ENCODE measurements at places on chromosomes 1 and 21.
A peak's percentile ranks its signal among the peaks of the same experiment; 100 is the strongest.

- no peak for DNase-seq
Observed at GRCh38 chr1:223212441-223212840, 69.4 kb upstream of the TLR5 start.

DNA sequence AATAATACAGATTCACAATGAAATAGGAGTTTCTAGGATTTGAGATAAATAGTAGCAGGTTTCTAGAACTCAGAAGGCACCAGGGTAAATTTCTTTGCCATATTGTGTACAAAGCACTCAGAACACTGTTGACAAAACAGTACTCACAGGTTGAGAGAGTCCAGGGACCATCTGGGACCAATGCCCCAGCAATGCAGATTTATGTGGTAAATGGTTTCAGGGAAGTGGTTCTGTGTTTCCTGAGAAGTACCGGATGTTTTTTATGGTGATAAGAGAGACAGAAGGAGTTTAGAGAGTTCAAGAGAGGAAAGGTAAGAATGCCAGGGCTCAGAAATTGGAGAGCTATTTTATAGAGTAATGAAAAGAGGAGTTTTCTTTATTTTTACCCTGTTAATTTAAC, 29.6 kb upstream of the DIPK1A start:
- DNase-seq, result no peak

GRCh38 chr1:103058391-103058790, 49.9 kb downstream of the COL11A1 start:
- no peak for DNase-seq

DNA sequence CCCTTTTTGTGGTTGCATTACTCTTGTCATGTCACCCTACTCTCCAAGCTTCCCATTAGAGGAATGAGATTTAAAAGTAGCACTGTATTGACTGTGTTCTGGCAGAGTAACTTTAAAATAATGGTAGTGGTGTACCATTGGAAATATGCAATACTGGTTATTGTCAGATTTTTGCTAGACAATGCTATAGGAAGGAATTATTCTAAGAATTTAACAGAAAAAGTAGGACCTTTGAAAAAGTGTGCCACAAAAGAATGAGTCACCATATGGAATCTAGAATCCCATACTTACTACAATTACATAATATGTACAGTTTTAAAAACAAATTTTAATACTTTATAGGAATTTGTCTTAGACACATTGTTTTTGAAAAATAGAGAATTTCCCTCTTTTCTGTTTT, 13.8 kb downstream of the MIER1 start:
- no peak for DNase-seq

GRCh38 chr1:23444104-23444533, 19.6 kb upstream of the TCEA3 start:
- no peak for DNase-seq

GRCh38 chr1:218350801-218351266, 5.7 kb downstream of the TGFB2 start:
- no peak for DNase-seq

DNA sequence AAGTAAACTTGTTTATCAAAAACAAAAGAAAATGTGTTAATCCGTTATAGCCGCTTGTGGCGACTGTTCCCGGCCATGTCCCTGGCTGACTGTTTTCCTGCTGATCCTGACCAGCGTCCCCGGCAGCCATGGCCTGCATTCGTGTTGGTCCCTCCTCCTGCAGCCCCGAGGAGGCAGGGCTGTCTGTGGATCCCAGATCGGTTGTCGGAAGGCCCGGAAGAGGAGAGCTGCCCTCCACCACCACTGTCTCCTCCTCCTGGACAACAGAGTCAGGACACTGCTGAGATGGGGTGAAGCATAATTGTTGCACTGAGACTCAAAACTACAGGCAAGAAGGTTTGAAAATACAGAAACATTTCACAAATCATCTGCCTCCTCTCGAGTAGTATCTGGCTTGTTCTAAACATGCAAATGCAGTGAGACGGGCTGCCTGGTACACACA, 3.6 kb upstream of the MXRA8 start:
- DNase-seq, result no peak

DNA sequence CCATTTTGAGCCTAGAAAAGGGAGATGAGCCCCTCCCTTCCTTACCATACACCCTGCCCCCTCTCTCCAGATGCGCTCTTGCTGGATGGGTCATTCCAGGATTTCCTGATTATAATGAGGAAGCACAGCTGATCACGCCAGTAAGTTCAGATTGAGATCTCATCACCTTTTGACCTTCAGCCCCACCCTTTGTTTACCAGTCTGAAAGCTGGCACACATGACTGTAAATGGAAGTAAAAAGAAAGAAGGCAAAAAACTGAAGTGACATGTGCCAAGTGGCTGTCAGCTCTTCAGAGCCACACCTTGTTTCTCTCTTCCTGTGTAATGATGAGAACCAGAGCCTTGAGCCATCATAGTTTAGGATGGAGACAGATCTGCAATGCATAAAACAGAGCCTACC, 27.9 kb downstream of the S1PR1 start:
- no peak for DNase-seq

DNA sequence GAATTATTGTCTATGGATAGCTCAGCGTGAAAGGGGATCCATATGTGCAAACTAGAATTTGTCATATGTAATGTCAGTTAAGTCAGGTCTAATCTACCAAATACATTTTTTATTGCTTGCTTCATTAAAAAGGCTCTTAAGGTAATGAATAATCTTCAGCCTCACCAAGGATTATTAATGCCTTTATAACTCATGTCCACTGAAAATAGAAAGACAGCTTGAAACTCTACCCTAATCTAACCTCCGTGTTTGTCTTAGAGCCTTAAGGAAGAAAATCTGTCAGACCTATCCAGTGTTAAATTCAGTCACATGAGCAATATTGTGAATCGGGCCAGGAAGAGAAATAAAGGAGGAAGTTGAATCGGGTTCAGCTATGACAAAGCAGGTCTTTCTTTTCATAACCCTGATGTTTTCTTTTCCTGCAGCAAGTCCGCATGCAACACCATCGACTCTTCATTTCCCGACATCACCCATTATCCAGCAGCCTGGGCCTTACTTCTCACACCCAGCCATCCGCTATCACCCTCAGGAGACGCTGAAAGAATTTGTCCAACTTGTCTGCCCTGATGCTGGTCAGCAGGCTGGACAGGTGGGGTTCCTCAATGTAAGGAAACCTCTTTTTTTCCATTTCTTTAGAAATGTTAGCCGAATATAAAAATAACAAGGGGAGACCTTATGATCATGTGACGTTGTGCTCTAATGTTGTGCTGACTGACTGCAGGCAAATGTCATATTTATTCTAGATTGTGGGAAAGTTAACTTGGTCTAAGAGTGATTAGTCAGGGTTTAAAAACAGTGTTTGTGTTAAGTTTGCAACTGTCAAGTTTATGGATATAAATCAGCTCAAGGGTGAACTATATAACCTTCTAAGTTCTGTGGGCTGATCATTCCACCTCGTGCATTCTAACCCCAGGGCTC, 321.0 kb downstream of the TM2D1 start:
- DNase-seq, result no peak

GRCh38 chr21:29669416-29669815, 270.4 kb downstream of the GRIK1 start:
- DNase-seq, result no peak

- DNase-seq, result no peak
Observed at GRCh38 chr1:244341455-244342450, 110.0 kb downstream of the ADSS2 start.

DNA sequence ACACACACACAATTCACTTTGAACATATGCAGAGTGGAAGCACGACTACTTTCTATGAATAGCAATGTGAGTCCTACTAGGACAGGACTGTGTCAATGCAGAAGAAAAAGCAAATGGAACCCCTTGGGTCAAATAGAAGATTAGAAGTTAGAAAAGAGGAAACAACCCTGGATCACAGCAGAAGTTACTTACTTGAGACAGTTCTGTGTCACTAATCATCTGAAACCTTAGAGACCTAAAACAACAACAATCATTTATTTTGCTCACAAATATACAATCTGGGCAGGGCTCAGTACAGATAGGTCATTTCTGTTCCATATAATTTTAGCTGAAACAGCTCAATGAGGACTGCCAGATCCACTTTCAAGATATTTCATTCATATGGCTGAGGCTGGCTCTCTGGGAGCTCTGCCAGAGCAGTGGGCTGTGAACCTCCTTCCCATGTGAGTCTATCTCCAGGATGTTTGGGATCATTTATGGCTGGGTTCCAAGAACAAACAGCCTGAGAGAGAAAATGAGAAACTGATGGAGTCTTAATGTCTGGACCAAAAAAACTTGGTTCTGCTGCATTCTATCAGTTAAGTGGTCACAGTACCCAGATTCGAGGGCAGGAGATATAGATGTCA, 42.5 kb upstream of the IL10 start:
- DNase-seq, result no peak

GRCh38 chr1:246184503-246184902, 322.6 kb downstream of the SMYD3 start:
- no peak for DNase-seq

GRCh38 chr1:57384284-57384683, 39.6 kb downstream of the DAB1 start:
- no peak for DNase-seq

- no peak for DNase-seq
Observed at GRCh38 chr1:5333291-5333690, 658.9 kb downstream of the NPHP4 start.

DNA sequence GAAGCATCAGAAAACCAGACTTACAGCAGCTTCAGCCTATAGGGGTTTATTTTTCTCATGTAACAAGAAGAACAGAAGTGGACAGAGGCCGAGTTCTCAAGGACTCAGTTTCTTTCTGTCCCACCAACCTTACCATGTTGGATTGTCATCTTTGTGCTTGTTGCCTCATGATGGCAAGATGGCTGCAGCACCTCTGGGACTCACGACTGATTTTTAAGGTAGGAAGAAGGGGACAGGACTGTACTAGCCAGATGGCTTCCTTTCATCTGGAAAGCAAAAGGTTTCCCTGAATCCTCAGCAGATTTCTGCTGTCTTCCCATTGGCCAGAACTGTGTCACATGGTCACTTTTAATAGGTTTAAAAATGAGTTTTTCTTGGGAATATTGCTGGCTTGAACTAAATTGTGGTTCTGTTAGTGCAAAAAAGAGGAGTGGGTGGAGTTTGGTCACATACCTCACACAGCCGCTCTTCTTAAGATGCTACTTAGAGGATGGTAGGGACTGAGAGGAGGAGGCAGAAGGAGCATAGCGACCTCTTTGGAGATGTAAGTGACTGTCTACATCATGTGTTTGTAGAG, 48.1 kb upstream of the ENAH start:
- DNase-seq, result no peak

DNA sequence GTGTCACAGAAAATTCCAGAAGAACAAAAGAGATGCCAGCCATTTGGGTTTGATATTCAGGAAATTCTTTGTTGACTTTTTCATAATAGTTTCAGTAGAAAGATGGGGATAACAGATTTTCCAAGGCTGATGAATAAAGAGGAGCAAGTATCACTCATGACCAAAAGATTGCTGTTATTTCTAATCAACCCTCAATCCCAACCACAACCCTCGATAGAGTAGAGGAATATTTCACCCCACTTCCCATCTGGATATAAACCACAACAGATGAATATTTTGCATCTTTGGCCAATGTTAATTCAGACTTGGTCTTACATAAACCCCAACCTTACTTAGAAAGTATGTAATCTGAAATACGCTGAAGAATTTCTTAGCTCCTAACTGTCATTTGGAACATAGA, 232.4 kb downstream of the SEC16B start:
- no peak for DNase-seq

DNA sequence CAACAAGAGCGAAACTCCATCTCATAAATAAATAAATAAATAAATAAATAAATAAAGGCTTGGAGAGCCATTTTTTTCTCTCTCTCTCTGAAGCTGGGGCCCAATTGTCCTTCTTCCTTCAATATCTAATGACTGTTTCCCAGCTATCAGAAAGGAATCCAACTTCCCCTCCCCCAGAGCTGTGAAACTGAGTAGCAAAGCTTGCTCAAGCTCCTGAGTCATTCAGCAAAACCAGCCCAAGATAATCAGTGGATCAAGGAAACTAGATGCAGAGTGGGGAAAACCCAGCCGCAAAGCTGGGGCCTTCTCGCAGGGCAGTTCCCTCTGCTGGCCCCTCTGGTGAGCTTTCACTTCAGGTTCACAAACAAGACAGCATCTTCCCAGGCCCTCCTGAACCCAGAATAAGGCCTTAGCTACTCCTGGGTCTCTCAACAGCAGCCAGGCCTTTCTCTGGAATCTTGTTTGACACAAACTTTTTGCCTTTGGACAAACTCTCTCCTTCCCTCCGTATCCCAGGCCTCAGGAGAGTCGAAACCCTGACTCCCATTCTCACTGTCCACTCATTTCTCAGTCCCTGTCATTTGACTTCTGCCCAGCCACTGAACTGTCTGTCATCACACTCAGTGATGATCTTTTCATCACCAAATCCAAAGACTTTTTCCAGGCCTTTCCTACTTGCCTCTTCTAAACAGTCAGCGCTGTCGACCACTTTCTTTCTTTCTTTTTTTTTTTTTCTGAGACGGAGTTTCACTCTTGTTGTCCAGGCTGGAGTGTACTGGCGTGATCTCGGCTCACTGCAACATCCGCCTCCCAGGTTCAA, 18.0 kb upstream of the PTP4A2 start:
- DNase-seq, result peak; percentile 61

- DNase-seq, result no peak
Observed at GRCh38 chr1:117577191-117577885, 28.5 kb upstream of the TENT5C start.

DNA sequence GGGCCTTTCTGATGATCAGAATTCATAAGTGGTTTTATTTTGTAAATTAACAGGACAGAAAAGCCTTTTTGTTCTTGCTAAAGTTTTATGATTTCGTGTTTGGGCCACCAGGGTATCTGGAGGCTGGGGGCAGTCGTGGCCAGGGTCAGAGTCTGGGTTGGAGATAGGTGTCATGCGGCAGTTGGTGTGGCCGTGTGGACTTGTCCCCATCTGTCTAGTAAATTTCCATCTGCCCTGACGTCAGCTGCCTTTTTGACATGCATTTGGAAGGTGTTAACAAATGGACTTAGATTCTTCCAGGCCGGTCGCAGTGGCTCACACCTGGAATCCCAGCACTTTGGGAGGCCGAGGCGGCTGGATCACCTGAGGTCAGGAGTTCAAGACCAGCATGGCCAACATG, 56.8 kb downstream of the SKI start:
- no peak for DNase-seq

DNA sequence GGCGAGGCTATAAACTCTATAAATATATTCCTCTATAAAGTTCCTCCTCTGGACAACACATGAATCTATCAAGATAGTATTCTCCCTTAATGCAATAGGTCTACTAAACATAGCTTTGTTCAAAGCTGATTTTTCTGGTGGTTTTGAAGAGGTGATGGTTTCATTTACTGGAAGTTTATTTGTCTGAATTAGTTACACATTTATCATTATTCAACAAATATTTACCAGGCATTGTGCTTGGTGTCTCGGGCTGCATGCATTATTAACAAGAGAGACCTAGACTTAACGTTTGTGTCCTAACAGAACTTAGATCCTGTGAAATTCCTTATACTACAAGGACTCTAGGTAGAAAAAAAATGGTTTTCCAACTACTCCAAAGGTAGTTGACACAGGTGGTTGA, 511.4 kb upstream of the B3GALT2 start:
- no peak for DNase-seq

Measured in T follicular helper cell (primary cell).